HL-60 (cell line): ENCODE measurements at places on chromosomes 2 and 18.

DNA sequence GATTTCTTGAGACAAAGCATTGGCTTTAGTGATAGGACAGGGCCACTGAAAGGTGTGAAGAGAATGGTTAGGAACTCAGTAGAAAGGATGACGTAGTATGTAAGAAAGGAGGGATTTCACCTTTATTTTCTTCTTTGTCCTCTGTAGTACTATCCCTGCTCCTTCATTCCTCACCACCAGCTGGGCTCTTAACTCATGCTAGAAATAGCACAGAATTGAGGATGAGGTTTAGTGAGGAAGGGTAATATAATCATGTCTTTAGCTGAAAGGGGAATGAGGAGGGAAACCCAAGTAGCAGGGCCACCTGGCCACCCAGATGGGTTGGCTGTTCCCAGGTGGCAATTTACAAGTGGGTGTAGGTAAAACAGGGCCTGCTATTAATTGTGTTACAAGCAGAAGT, 15.2 kb downstream of the ACVR2A start:
- no peak for DNase-seq

DNA sequence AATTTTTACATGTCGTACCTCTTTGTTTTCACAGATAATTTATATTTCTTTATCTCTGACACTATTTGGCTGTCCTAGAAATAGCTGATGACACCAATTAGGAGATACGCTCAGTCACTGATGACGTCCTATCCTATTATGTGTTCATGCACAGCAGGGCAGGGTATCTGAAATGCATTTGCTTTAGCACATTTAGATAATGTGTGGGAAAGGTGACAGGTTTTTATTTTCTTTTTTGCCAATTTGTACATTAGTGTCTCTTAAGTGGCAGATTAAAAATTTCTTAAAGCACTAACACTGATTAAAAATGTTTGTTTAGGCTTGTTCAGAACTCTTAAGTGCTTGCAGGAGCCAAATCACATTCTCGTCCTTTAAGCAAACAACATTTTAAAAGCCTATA, 39.7 kb downstream of the CDC42EP3 start:
- no peak for DNase-seq

GRCh38 chr2:54629914-54630857, 93.3 kb upstream of the EML6 start:
- no peak for DNase-seq

DNA sequence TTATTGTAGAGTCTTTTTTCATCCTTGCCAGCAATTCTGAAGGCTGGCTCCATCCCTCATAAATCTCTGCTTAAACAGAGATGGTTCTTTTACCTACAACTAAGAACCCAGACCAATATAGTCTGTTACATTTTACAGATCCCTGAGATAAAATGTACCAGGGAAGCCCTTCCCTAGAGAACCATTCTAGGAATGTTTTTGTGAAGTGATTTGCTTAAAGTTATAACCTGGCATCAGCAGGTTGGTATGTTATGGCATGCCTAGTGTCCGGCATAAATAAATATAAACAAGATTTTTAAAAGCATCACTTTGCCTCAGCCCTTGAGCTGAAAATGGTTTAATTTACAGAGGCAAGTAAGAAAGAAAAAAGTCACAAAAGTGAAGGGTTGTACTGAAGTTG, 18.5 kb upstream of the NPAS2 start:
- DNase-seq: no peak

DNA sequence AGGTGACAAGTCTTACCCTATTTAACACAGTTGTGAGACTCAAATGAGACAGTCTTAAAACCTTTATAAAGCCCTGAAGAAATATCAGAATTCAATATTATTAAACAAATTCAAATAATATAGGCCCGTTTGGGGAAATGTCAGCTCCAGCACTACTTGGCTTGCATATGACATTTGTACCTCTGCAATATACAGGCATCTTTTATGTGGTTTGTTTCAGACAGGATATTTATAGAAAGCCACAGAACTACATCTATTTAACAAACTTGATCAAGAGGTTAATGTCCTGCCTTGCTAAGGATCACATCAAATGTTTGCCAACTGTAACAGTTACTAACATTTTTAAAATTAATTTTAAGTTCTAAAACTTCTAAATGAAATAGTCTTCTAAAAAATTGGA, 3.2 kb upstream of the MREG start:
- no peak for DNase-seq

- DNase-seq: no peak
Measured at GRCh38 chr2:189046320-189046719, 72.1 kb downstream of the COL3A1 start.

DNA sequence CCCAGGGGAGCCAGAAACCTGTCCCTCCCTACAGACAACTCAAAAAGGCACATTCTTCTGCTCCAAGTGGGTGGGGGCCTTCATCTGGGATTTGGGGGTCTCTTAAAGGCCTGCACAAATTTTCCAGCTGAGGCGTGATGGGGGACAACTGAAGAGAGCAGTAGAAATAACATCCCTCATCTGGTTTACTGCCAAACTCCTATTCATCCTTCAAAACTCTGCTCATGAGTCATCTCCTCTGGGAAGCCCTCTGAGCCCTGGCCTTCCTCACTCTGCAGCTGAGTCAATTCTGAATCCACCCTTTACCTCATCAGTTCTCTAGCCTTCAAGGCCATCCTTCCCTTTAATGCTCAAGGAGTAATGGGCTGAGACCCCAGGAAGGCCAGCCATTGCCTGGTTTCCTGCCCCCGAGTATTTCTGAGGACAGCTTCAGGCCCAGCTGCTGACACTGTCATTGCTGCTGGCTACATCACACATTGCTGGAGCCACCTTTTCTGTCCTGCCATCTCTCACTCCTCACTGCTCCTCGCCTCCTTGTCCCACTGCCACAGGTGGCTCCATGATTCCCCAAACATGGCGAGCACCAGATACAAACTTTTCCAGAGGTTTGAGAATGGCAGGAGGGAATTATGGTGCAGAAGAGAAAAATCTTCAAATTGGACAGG, 32.2 kb upstream of the GLI2 start:
- no peak for DNase-seq

DNA sequence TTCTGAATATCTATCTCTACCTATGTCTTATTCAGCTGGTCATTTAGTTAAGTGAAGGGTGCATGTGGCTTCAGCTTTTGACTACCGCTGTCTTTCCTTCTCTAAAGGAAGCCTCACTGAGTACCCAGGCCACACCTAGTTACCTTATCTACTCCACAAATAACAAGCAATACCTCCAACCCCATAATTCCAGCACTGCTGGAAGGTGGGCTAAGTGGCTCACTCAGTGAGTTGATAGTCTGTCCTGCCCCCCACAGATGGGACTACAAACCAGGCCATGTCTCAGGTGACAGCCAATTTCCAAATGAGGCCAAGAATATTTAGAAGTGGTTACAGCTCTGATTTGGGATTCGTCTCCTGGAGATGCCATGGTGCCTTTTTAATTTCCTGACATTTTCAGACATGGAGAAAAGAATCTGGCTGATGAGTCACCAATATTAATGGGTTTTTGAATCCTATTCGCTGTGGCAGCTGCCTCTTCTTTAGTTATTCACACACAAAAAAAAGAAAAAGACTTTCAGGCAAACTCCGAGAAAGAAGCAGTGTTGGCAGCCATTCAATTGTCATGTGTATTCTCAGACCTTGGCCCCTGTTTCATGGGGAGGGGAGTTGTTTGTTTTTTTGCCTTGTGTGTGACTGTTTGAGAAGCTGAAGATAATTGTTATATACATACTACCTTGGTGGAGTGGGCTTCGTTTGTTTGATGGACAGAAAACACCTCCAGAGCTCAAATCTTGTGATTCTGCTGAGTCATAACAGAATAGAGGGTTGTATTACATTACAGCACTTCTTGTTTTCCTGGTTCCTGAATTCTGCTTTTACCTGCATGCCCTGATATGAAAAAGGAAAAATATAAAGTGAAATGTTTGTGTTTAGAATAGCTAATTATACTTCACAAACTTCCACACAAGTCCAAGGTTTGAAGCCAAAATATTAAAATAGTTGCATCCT, 64.2 kb downstream of the SCG2 start:
- no peak for DNase-seq
